Hindlimb muscle (tissue), 1 donor: ENCODE measurements at places on chromosomes 5 and 9. TPM values are rescaled to one million over a fixed set of nuclear protein-coding genes. Genes with fewer than 3 reads are reported as not detected.

The ZNF462 gene
- polyA plus RNA-seq = 10.5 TPM

The TSSK1B gene
- not detected for polyA plus RNA-seq

The LPAR1 gene
- polyA plus RNA-seq = 30.1 TPM

The HTR1A gene
- polyA plus RNA-seq = not detected

The GGTA1 gene
- polyA plus RNA-seq = 10.2 TPM

The ZDHHC11B gene
- polyA plus RNA-seq = 7.3 TPM

The ANKDD1B gene
- 0.75 TPM for polyA plus RNA-seq

The TCERG1 gene
- 69.2 TPM for polyA plus RNA-seq

The ZNF608 gene
- polyA plus RNA-seq = 25.4 TPM

The WNK2 gene
- 17.2 TPM for polyA plus RNA-seq

- DNase-seq = no peak
These were observed 203.4 kb downstream of the CACNA1B start for GRCh38 chr9:138080979-138081378.

DNA sequence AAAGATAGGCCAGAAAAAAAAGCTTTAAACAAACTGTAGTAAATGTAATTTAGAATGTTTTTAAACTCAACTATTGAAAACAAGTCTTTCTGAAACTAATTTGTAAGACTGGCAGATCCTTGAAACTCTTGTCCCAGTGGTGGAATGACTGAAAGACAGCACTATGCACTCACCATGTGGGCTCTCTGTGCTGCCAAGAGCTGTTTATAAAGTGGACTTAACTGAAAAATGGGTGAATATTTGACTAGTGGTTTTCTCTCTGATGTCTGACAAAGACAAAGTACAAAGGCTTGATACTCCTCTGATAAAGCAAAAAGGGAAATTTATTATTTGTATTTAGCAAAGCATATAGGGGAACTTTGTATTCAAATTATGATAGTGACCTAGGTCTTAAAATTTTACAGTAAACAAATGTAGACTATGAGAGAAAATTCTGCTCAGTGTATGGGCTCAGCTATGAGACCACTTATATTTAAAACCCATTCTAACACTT is 635.4 kb downstream of the NR2F1-AS1 start:
- no peak for DNase-seq

DNA sequence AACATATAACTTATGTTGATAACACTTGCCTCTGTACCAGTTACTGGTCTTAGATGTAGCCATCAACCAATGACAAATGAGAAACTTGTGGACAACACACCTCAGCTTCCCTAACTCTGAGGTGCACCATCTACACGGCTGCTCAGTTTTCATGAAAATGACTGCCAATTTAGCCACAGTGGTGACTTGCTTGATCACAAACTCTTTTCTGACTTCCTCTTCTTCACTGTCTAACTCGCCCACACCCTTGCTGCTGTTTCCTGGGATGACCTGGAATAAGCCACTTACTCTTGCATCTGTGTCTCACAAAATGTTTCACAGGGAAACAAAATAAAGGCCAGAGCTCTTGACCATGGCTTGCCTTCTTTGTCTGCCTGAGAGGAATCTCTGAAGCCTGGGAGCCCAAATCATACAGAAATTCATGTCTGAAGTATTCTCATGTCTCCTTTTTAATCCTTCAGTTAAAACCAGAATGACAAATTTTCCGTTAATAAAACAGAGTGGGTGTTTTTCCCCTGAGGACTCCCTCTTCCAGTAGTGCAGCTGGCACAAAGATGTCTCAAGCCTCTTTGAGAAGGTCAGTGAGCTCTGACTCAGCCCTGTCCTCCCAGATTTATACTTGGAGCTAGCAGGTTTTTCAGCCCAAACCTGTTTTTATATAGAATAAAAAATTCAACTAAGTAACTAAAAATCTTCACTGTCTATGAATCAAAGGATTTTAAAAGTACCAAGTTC is 126.5 kb upstream of the PAM start:
- no peak for DNase-seq

DNA sequence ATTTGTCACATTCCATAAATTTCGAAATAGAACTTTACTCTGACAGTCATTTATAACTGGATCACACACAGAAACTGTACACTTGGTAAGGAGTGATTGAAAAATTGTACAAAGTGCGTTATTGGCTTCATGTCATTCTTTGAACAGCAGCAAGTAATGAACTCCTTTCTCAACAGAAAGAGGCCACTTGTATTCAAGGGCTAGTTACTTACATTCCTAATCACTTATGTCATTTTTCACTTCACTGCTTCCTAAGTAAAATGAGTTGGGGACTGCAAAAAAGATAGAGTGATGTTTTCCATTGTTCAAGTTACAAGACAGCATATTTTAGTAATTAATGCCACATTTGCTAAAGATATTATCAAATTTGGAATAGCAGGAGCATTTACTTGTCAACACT is 893.2 kb downstream of the DTWD2 start:
- DNase-seq = no peak

DNA sequence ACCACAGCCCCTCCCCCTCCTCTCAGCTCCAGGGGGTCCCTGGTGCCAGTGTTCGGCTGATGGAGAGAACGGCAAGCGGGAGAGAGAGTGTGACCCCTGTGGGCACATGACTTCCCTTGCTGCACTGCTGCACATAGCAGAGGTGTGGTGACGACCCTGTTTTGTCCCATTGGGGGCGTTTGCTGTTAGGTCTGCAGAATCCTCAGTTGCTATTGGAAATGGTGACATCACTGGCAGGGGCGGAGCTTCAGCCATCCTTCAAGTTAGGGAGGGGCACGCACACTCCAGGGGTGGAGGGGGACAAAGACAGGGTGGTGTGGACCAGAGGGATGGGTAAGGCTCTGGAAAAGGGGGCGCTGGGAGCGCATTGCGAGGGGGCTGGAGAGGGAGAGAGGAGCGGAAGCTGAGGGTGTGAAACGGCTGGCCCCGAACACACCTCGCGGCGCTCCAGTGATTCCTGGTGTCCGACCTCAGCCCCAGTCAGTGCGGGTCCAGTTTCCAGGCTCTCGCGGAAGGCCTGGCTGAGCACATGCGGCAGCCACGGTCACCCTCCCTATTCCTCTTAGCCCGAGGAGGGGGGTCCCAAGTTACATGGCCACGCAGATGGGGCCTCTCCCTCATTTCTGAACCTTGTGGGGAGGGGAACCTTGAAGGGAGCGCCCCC is 764 bp upstream of the GRIN1 start:
- DNase-seq = no peak

GRCh38 chr5:80799041-80799440 is 144.3 kb upstream of the DHFR start:
- DNase-seq = no peak

GRCh38 chr9:132946631-132947295 is 2.3 kb upstream of the TSC1 start:
- DNase-seq = no peak

- DNase-seq = no peak
These were observed 127.2 kb downstream of the DOCK8 start for GRCh38 chr9:341634-342421.

DNA sequence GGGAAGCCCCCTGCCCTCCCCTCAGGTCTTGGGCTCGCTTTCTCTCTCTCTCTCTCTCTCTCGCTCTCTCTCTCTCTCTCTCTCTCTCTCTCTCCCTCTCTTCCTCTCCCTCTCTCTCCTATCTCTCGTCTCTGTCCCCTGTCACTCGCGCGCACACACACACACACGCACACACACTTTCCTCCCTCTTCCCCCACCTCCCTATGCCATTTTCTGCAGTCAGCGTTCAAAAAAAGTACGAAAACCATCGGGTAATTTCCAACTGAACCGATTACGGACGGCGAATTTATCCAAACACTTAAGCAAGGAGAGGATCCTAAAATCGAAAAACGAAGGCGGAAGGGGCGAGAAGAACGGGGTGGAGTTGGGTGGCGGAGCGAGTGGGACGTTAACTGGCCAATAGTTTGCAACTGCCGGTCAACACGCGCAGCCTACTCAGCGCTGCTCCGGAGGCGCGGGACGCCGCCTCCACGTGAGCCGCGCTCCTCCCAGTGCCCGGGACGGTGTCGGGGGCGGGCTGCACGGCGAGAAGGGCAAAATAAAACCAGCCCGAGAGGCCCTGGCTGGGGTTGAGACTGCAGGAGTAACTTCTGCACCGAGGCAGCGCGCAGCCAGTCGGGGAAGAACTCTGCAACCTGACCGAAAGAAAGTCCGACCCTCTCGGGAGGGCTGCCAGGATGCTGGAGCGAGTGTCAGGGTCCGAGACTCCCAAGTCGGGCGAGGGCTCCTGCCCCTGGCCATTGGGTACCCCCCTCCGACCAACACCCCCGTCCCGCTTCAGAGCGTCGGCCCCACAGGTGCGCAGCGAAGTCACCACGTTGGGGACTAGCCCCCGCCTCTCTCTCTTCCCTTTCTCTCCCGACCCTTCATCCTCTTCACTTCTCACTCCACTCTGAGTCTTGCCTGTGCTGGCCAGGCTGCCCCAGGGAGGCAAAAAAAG is 24.9 kb upstream of the ELAVL2 start:
- peak; percentile 76 for DNase-seq

DNA sequence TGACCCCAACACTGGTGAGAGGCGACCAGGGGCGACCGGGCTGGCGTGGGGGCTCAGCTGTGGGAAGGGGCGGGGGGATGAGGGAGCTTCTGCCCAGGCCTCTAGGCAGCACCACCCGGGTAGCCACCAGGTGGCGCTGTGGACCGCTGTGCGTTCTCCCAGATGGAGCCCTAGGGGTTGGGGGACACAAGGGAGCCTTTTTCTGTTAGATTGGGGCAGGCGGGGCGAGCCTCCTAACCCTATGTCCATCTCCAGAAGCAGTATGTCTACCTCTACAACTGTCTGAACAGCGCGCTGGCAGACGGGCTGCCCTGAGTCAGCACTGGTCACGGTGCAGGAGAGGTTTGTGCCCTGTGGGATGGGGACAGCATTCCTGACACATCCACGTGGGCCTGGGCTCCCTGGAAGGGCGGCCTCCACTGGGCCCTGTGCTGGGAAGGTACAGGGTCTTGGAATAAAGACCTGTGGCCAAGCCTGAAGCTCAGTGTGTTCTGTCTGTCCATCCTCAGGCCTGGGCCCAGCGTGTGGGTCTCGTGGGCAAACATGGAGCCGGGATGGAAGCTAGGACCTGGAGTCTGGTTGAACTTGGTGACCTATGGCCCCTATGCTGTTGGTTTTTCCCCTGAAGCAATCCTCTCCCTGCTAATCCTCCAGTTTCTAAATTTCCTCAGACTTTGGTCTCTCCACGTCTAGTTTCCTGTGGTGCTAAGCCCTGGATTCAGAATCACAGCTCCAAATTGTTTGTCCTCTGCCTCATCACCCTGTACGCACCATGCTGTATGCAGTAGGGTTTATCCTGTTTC is 23.1 kb upstream of the SPTLC1 start:
- DNase-seq = peak; percentile 61

DNA sequence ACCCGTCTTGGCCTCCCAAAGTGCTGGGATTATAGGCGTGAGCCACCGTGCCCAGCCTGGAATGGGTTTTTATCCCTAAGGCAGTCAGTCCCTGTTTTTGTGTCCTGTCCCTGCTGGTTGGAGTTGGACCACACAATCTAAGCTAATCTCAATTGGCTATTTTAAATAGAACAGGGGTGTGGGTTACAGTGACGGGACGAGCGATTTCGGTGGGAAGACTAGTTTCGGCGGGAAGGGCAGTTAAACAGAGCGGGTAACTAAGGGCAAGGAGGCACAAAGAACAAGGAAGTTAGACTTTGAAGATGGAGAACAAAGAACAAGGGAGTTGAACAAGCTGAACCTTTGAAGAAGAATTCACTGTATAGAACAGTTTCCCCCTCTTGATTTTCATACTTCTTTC is 1.4 kb downstream of the GTF3C5 start:
- no peak for DNase-seq

DNA sequence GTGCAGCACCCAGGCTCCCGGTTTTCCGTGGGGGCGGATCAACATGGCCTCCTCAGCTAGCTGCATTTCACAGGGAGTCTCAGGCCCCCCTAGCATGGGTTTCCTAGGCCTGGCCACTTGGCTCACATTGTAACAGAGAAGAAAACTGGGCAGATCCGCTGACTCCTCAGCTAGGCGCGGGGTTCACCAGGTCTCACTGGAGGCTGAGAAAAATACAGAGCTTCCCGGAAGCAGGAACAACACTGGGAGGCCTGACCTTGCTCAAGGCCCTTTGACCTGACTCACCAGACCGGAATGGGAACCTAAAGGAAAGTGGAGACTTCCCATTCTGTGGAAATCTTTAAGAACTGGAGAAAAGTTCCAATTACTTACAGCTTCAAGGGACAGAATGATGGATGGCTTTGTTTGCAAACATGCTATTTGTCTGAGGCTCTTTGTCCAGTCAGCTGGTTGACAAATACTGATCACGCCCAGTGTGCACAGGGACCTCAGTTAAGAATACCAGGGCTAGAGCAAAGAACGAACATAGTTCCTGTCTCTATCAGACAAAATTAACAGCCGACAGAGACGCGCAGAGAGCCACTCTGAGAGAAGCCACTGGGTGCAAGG is 88.7 kb upstream of the LRRTM2 start:
- DNase-seq = no peak

DNA sequence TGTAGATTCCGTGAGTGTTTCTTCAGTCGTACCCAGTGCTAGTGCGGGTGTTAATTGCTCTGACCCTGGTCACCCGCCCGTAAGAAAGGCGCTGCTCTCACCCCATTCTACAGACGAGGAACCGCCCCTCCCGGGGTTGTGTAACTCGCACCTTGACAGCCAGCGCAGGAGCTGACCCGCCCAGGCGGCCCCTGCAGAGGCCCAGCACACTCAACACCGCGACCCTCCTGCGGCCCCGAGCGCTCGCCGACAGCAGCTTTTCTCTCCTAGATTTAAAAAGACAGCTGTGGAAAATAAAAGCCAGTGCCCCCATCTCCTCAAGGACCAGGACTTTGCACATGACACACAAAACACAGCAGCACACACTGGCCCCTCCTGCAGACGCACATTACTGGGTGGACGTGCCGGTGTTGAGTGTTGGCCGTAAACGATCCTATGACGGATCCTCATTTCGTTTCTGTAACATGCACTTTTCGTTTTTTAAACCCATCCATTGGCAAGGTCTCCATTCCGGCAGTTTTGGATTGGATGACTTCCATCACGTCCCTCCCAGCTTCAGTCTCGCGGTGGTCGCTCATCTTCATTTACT is 22.9 kb downstream of the OR2V2 start:
- DNase-seq = no peak

DNA sequence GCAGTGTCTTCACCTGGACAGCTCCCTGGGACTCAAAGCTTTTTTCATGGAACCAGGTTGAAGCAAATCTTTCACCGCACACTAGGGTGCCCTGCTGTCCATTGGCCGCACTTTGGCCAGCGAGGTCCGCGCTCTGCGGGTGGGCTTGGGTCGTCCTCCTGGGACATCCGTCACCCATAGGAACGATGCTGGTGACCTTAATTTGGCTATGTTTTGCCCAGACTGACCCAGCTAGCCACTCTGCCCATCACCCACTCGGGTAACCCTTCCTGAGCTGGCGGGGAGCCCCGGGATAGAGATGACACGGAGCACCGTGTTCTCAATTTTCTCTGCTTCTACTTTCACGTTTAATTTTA is 25.9 kb downstream of the ZDHHC11B start:
- no peak for DNase-seq

- DNase-seq = no peak
These were observed 46.5 kb downstream of the RETREG1 start for GRCh38 chr5:16570121-16570815.

GRCh38 chr5:72093217-72093616 is 14.1 kb upstream of the MAP1B start:
- no peak for DNase-seq

GRCh38 chr9:106065136-106065535 is 370.8 kb downstream of the TMEM38B start:
- DNase-seq = no peak
